ENCODE measurements at places on chromosomes 7 and 10. TPM values are rescaled to one million over a fixed set of nuclear protein-coding genes. Genes with fewer than 3 reads are reported as not detected.

Gene GBX1
- not detected for polyA plus RNA-seq

Gene ANKRD1
- polyA plus RNA-seq = 10.7 TPM

Gene TLX1
- polyA plus RNA-seq = not detected

Gene STEAP1B
- polyA plus RNA-seq = not detected

Gene AP3M1
- 39.0 TPM for polyA plus RNA-seq

Gene GRIFIN
- not detected for polyA plus RNA-seq

Gene ATG9B
- 0.23 TPM for polyA plus RNA-seq

Gene INMT
- 0.03 TPM for polyA plus RNA-seq

Gene KCNH2
- polyA plus RNA-seq = 0.41 TPM

Gene SVOPL
- not detected for polyA plus RNA-seq

Gene AKR1C8
- polyA plus RNA-seq = 0.10 TPM

Gene PLEKHS1
- polyA plus RNA-seq = 0.08 TPM

Gene DLX5
- polyA plus RNA-seq = not detected

- no peak for DNase-seq
Observed at GRCh38 chr7:127995881-127996215, 35.4 kb downstream of the LRRC4 start.

GRCh38 chr7:9200626-9201025 is 767.2 kb downstream of the NXPH1 start:
- no peak for DNase-seq

DNA sequence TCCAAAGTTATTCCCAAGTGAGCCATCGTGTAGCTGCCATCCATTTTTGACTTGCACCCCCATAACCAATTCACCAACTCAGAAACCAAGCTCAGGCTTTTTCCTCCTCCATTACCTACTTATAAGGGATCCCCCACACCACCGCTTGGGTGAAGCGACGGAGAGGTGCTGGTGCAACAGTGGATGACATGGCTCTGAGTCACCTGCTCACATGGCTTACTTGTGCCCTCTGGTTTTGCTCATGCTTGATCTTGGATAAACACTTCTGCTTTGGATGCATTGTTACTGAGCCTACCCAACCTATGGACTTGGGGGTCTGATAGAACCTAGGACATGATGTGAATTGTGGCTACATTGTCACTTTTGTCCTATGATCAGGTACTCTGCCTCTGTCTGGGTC is 12.0 kb upstream of the AKR1B1 start:
- peak; percentile 74 for DNase-seq

DNA sequence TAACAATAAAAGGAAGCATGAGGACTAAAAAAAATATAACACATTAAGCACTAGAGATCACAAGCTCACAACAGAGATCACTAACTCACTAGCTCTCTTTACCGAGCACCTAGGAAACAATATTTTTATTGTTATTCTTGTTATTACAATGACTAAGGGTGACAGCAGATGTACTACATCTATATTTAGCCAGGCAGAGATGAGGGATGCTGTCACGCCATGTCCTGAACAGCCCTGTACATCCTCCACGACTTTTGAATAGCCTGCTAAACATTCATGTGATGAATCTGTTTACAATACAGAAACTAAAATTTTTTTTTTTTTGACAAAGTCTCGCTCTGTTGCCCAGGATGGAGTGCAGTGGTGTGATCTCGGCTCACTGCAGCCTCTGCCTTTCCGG is 22.7 kb downstream of the FAM133B start:
- no peak for DNase-seq

DNA sequence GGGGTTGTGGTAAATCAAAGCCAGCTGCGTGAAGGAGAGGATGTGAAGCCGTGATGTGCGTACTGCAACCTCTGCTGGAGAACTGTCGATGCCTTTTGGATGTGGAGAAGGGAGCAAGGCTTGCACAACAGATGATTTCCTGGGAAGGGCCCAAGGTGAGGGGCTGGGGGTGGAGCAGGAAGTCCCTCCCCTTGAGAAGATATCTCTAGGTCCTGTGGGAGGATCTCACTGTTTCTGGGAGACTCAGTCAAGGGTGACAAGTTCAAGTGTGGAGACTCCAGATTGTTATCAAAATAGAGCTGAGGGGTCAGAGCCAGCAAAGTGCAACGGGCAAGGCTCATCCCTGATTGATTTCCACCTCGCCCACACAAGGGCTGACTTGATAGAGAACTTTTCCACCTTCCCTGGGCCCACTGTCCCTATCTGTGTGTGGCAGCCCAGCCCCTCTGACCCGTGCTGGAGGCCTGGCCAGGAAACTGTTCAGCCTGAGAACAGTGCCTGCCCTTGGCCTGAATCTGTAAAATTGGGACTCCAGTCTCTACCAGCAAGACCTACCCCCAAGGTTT is 55.0 kb downstream of the COL13A1 start:
- no peak for DNase-seq

DNA sequence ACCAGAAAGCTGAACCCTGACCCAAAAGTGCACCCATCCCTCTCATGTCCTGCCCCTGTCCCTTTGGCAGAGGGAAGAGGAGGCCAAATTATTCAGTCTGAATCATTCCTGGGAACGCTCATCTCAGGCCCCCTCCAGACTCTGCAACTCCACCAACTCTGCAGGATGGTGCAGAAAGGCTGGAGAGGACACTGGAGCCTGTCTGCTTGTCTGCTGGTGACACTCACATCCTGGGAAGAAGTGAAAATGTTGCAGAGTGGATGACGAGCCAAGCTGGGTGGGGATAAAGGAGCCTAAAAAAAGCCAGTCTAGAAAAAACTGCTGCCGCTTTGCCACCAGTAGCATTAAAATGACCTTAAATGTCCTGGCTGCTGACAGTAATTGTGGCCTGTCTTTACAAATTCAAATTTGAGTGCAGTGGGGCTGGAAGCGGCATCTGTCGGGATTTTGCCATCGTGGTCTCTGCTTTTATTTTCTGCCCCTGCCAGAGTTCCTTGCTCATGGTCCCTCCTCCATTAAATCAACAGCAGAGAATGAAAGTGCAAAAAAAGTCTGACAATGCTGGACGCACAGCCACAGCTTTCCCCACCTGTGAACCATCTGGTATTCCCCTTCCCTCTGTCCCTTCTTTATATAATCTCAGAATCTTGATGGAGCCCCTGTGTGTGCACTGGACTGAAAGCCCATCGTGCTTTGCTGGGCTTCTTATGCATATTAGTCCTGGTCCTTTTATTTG is 63.9 kb downstream of the STK17A start:
- DNase-seq = no peak

DNA sequence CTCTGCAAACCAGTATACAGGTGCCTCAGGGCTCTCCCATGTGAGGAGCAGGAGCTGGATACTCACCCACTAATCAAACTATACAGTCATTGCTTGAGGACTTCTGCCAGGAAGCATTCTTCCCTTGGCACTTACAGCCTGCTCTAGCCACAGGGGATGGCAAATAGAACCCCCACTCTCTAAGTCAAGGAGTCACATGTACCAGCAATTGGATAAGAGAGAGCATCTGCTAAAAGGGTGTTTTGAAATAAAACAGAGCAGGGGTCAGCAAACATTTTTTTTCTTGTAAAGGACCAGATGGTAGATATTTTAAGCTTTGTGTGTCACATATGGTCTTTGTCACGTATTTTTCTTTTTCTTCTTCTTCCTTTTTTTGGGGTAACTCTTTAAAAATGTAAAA is 865.2 kb upstream of the GHITM start:
- no peak for DNase-seq

DNA sequence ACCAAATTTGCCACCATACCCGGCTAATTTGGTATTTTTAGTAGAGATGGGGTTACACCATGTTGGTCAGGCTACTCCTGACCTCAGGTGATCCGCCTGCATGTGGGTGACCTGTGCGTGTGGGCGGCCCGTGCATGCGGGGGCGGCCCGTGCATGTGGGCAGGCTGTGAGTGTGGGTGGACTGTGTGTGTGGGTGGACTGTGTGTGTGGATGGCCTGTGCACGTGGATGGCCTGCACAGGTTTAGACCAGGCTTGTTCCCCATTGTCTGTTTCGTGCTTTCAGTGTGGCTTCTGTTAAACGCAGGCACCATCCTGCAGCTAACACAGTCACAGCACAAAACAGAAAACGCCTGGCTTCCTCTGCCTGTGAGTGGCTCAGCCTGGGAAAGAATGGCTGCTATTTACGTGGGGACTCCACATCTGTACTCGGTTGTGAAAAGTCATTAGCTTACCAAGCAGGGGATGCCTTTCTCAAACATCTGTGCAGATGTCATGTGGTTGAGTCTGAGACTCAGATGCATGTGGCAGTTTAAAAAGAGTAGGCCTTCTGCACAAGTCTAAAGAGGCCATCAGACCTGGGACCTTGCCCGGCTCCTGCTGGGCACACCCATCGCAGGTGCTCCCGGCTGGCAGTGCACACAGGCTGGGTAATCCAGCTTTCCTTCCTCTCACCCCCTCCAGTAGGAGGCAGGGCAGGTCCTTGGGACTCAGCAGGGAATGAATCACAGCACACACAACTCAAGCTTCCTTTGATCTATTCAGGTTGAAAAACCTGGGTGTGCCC is 91.6 kb downstream of the COBL start:
- peak; percentile 48 for DNase-seq

GRCh38 chr7:126578338-126578737 is 674.4 kb downstream of the GRM8 start:
- DNase-seq = no peak

DNA sequence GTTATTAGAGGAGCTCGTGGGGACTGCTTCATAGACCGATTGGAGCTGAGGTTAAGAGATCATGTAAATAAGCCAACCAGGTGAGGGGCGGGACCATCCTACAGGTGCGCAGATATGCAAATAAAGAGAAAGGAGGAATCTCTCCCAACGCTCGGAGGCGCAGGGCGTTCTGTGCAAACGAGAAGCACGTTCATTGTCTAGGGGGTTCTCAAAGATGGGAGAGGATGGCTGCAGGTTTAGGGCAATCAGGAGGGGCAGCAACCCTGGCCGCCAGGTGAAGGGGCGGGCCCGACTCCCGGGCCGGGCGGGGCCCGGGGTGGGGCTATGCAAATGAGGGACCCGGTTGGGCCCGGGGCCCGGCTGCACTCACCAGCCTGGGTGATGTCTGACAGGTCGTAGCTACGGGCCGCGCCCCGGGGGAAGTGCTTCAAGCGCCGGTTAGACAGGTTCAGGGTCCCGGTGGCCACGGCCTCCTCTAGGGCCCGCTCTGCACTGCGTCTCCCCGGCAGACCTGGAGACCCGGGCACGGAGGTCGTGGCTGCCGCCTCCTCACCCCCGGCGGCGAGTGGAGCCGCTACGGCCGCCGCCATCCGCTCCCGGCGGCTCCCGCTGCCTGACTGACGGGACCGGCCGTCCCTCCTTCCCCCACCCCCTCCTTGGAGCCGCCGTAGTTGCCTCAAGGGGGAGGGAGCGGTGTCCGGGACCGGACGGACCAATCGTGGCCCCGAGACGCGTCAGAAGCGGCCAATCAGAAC is at the start of gene LRCH4:
LRCH4 (minus strand) TSS at position 619 of the 755 bp plus-strand sequence; CDS start at position 590, 29 bp downstream.
- peak; percentile 42 for DNase-seq

- DNase-seq = peak; percentile 31
Observed at GRCh38 chr7:77903597-77903996, 105.0 kb downstream of the PHTF2 start.

- no peak for DNase-seq
Observed at GRCh38 chr10:124524991-124525653, 63.5 kb downstream of the LHPP start.

DNA sequence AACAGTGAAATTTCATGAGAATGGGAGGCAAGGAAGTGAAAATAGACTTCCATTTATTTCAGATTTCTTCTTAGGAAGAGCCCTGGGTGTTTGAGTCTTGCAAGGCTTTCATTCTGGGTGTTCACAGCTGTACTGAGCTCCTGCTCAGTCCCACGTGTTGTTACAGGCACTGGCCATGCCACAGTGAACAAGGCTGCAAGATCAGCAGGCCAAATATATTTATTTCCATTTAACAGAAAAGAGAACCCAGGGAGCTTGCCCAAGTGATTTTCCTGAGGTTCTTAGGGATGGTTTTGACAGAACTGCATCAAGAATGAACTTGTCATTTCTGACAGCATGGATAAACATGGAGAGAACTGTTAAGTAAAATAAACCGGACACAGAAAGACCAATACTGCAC is 54.5 kb upstream of the CD36 start:
- no peak for DNase-seq

GRCh38 chr10:20877554-20877953 is 19.6 kb downstream of the NEBL start:
- DNase-seq = no peak

- no peak for DNase-seq
Observed at GRCh38 chr10:74683621-74684364, 142.6 kb upstream of the KAT6B start.

- DNase-seq = no peak
Observed at GRCh38 chr10:103870516-103870915, 15.1 kb upstream of the SH3PXD2A start.

GRCh38 chr10:126598009-126598408 is 72.5 kb downstream of the C10orf90 start:
- peak; percentile 49 for DNase-seq

GRCh38 chr10:24465124-24465874 is 256.4 kb downstream of the KIAA1217 start:
- DNase-seq = no peak

Measured in A549 (cell line).